Right ventricle myocardium superior (tissue), 1 donor: ENCODE measurements at places on chromosomes 5 and 9.

GRCh38 chr9:117355542-117355941 lies 59.3 kb downstream of the ASTN2 start:
- DNase-seq, result no peak

- no peak for DNase-seq
Measured at GRCh38 chr5:119022017-119022745, 33.8 kb upstream of the DTWD2 start.

DNA sequence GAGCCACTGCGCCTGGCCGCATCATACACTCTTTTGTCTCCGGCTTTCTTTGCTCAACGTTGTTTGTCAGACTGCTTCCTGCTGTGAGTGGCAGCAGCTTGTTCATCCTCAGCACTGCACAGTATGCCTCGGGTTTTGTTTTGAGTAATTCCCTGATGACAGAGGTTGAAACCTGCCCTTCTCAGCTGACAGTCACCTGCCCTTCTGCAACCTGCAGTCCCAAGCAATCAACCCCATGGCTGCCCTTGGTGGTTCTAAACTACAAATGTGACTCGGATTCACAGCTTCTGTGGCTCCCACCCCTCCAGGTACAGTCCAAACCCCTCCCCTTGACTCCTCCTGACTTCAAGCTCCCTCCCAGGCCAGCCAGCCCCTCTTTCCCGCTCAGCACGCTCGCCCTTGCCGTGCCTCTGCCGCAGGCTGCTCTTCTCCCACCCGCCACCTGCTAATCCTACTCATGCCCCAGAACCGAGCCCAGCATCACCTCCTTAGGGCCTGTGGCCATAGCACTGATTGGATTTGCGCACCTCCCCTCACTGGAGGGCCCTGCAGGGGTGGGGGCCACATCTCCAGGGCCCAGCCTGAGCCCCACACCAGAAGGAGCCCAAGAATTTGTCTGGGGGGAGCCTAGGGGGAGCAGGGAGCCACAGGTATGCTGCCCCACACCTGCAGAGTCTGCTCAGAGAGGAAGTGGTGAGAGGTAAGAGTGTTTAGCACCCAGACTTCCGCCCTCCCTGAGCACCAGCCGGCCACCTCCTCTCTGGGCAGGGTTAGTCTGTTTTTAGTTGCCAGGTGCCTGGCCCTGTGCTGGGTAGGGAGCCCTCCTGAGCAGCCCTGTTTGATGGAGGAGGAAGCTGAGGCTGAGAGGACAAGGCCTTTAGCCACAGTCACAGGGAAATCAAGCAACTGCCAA lies 10.1 kb downstream of the EEIG1 start:
- DNase-seq, result no peak

- DNase-seq, result no peak
Measured at GRCh38 chr9:22009506-22009867, 382 bp upstream of the CDKN2B start.

GRCh38 chr5:79436224-79436623 lies 77.7 kb downstream of the HOMER1 start:
- no peak for DNase-seq

DNA sequence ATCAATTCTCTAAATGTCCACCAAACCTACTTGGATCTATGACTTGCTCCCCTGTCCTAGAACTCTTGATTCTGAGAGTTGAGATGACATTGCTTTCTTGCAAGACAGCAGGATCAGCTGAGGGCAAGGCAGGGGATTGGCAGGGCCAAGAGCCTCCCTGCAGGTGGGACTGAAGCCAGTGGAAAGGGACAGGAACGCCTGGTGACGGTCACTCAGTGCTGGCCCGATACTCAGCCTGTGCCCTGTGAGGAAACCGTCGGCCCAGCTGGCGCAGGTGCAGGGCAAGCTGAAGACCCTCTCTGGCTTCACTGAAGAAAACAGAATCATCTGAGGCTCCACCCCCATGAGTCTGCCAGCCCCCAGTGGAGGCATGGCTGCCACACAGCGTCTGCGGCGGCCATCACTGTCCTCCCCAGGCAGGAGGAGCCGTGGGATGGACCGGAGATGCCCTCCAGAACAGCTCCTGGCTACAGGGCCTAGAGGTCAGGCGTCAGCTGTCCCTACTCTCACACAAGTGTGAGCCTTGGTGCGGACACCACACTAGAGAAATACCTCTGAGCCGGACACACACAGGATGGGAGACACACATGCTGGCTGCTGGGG lies 14.7 kb downstream of the UBAC1 start:
- DNase-seq, result no peak
